ENCODE measurements at places on chromosomes 12 and 14. TPM values are rescaled to one million over a fixed set of nuclear protein-coding genes. Genes with fewer than 3 reads are reported as not detected.

The BDKRB1 gene
- not detected for total RNA-seq

DNA sequence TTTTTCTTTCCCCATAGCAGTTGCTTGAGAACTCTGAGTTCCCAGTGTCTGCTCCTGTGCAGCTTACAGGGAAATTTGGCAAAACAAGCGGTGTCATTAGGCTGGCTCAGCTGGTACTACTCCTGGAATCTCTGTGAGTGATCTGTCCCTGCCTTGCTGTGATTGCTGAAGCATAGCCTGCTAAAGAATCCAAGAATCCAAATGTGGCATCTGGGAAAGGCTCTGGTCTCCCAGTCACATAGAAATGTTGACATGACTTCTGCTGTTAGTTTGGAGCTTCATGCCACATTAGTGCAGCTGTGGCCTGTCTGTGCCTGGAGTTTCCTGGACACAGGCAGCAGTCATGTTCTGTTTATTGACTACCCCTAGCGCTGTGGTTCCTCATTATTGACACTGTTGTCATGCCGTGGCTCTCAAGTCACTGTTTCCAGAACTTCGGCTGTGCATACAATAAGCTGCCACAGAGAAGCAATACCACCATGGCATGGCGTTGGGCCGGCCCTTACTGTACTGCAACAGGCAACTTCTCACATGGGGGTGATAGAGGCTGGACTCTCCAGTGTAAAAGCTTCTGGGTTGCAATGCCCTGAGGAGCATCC lies 166.8 kb downstream of the MYRFL start:
- H3K4me3 ChIP-seq = no peak overlapping the region
- no peaks in the 10 kb centered on the region for H3K27me3 ChIP-seq
- no peak for DNase-seq
- peaks cover 16% of the 10 kb centered on the region for H3K4me1 ChIP-seq

DNA sequence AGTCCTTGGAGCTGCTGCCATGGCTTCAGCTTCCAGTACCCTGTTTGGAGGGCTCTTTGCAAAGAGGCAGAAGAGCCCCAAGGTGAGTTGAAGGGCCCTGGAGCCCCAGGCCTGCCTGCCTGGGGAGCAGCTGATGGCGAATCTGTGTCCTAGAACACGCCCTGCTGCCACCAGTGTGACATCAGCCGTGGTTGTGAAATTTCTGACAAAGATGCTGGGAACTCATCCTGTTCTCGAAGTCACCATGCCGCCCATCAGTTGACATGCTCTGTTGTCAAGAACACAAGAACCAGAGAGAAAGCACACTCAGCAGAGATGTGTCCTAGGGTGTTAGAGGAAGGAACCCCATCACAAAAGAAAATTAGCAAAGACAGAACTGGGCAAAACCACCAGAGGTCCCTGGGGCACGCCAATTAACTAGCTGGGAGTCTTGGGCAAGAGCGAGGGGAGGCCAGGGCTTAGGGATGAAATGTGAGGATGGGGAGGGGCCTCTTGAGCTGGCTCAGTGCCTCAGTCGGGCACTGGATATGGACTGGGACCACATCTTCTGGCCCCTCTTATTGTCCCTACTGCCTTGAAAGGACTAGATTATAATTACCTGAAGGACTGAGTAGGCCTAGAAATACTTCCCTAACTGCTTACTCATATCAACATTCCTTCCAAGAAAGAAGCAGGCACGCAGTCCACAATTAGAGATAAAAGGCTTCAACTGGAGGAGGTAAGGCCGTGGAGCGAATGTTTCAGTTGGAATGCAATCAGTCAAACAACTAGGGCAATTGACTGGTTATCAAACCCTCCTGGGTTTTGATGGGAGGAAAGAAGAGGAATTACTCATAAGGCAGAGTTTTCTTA lies 163.1 kb downstream of the CACNA1C start:
- no peaks in the 10 kb centered on the region for H3K4me1 ChIP-seq
- no peak for DNase-seq
- no peak overlapping the region for H3K4me3 ChIP-seq
- no peaks in the 10 kb centered on the region for H3K27me3 ChIP-seq
- no peak overlapping the region for H3K27ac ChIP-seq
- no peaks in the 10 kb centered on the region for H3K36me3 ChIP-seq

- no peaks in the 10 kb centered on the region for H3K27me3 ChIP-seq
- peak; percentile 59 for DNase-seq
- 0 out of 2 replicates have a peak, but pooled peaks cover 4% of the 10 kb centered on the region for H3K4me1 ChIP-seq
- no peak overlapping the region for H3K4me3 ChIP-seq
- no peak overlapping the region for H3K27ac ChIP-seq
These were observed 167.6 kb downstream of the SLC41A2 start for GRCh38 chr12:104790296-104791125.

GRCh38 chr12:26271889-26272492 lies 76.6 kb downstream of the SSPN start:
- H3K27me3 ChIP-seq = no peaks in the 10 kb centered on the region
- H3K36me3 ChIP-seq = no peaks in the 10 kb centered on the region
- DNase-seq = no peak
- H3K4me3 ChIP-seq = no peak overlapping the region
- H3K4me1 ChIP-seq = no peaks in the 10 kb centered on the region

- no peaks in the 10 kb centered on the region for H3K27me3 ChIP-seq
- no peak overlapping the region for H3K27ac ChIP-seq
- DNase-seq = no peak
- no peaks in the 10 kb centered on the region for H3K4me1 ChIP-seq
These were observed 151.4 kb upstream of the DAAM1 start for GRCh38 chr14:59037086-59037485.
